ENCODE measurements at places on chromosomes 3 and 15. TPM values are rescaled to one million over a fixed set of nuclear protein-coding genes. Genes with fewer than 3 reads are reported as not detected.
A peak's percentile ranks its signal among the peaks of the same experiment; 100 is the strongest.

The HRG gene
- not detected for total RNA-seq

The ENTPD3 gene
- total RNA-seq, result 0.37 TPM

The SLC28A1 gene
- not detected for total RNA-seq

The ZPLD1 gene
- not detected for total RNA-seq

The ARL14 gene
- total RNA-seq, result not detected

The LRRC31 gene
- total RNA-seq, result not detected

The TRPC1 gene
- total RNA-seq, result 24.3 TPM

The CX3CR1 gene
- total RNA-seq, result not detected

The CHL1 gene
- 2.2 TPM for total RNA-seq

The GPR149 gene
- not detected for total RNA-seq

The GP5 gene
- not detected for total RNA-seq

The MTFMT gene
- total RNA-seq, result 22.8 TPM

The SLC6A1 gene
- 0.80 TPM for total RNA-seq

DNA sequence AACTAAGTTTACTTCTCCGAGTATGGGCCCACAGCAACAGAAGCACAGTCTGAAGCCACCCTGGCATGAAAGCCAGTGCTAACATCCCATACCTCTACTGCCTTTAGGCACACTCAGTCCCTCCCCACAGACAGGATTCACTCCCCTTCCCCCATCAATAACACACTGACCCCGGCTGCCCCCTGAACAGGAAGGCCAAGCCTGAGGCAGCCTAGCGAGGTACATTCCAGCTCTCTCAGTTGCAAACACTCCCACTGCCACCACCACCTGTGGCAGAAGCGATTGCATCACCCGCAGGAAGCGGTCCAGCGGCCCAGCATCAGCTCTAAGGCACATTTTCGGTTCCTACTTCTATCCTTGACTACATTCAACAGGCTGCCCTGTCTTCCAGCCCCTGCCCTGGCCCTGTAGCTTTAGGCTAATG lies 7.0 kb upstream of the BMF start:
- DNase-seq, result peak; percentile 79

GRCh38 chr3:160675566-160676124 lies 1.3 kb upstream of the ARL14 start:
- no peak for DNase-seq

GRCh38 chr3:5232570-5232969 lies 45.1 kb downstream of the EDEM1 start:
- DNase-seq, result peak; percentile 78

GRCh38 chr15:58139989-58140522 lies 1.9 kb downstream of the AQP9 start:
- no peak for DNase-seq

GRCh38 chr3:66406831-66407610 lies 93.8 kb downstream of the LRIG1 start:
- DNase-seq, result peak; percentile 12

GRCh38 chr3:53146319-53146891 lies 14.6 kb upstream of the PRKCD start:
- no peak for DNase-seq

DNA sequence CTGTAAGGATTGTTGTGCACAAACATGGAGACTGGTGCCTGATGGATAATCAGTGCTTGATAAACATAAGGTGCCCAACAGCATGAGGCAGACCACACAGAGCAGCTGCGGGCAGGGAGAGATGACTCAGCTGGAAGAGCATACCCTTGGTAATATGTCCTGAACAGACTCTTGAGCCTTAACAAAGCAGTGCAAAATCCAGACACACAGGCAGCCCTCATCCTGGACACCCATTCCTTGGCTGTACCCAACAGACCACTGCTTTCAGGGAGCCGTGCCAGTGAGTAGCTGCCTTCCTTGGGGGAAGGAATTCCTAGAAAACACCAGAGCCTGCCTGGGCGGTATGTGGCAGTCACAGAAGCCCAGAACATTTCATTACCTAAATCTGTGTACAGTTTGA lies 156.2 kb downstream of the CLSTN2 start:
- no peak for DNase-seq

- DNase-seq, result no peak
Measured at GRCh38 chr15:60337076-60337475, 60.7 kb downstream of the ANXA2 start.

GRCh38 chr3:71303627-71304200 lies 279.8 kb downstream of the FOXP1 start:
- DNase-seq, result no peak

DNA sequence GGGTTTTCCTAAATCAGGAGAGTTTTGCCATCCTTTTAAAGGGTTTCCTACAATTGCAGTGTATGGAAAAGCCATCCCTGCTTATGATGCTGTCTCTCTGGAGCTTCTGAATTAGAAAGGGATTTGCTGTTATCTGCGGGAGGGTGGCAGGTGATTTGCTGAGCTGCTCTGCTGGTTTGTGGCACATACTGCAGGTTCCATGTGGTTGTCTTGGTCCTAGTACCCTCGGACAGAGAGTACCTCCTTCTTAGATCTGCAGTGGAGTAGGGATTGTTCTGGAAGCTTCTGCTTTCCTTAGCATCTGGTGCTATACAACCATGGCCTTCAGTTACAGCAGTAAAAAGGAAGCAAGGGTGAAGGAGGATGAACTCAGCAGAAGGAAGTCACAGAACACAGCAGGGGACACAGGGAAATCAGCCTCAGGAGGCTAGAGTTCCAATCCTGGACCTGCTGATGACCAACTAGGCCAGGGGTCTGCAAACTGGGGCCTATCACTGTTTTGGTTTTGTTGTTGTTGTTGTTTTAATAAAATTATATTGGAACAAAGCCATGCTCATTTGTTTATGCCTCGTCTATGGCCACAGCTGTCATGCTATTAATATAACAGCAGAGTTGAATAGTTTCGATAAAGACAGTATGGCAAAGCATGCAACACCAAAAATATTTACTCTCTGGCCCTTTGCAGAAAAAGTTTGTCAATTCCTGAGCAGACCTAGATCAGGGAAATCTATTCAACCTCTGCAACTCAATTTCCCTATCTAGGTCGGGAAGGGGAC lies 39.5 kb downstream of the STARD5 start:
- peak; percentile 21 for DNase-seq

DNA sequence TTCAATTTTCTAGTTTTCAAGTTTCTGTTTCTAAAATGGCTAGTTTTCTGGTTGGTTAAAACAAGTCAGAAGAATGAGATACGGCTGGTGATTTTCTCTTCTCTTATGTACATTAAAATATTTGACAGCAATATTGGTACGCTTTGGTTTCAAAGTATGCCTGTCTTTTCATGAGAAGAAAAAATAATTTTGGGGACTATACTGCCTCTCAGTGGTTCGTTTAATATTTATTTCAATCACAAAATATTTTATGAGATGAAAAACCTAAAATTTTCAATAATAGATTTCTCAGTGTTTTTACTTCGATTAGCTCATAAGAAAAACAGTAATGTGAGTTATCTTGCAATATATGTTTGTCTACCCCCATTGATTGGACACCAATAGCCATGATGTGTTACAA lies 72.8 kb upstream of the AADACL2 start:
- DNase-seq, result no peak

- DNase-seq, result peak; percentile 39
Measured at GRCh38 chr3:106540743-106541142, 671.9 kb upstream of the CBLB start.

DNA sequence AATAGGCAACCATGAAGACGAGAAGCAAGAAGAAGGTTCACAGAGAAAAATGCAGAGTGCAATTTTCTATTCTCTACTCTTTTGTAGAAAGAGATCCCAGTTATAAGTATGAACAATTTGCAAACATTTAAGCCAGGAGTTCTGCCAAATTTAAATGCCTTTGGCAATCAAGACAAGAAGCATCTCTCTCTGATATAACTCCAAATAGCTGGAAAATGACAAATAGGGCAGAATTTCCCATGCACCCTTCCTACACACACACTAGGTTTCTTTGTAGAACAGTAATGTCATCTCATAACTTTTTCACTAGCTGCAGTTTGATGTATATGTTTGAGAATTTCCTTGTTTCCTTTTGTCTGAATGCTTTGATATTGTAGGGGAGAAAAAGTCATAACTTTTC lies 333.5 kb upstream of the AZI2 start:
- DNase-seq, result no peak

DNA sequence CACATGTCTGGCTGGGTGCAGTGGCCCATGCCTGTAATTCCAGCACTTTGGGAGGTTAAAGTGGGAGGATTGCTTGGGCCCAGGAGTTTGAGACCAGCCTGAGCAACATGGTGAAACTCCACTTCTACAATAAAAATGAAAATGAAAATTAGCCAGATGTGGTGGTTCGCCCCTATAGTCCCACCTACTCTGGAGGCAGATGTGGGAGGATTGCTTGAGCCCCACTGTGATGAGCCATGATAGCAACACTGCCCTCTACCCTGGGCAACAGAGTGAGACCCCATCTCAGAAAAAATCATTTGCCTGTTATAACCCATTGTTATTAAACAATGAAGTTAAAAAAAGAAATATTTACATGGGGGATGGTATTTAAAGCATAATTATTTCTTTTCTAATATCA lies 240.1 kb upstream of the ZPLD1 start:
- DNase-seq, result no peak

DNA sequence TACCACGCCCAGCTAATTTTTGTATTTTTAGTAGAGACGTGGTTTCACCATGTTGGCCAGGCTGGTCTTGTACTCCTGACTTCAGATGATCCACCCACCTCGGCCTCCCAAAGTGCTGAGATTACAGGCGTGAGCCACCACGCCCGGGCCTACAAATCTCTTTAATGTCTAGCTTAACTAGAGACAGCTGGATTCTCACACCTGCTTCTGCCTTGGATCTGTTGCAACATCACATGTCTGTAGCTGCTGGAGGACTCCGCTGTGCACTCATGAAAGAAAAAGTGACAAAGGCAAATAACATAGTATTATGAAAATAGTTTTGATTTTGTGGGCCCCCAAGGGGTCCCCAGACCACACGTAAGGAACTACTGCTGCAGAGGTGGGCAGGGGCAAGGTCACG lies 85.9 kb downstream of the NCEH1 start:
- no peak for DNase-seq

DNA sequence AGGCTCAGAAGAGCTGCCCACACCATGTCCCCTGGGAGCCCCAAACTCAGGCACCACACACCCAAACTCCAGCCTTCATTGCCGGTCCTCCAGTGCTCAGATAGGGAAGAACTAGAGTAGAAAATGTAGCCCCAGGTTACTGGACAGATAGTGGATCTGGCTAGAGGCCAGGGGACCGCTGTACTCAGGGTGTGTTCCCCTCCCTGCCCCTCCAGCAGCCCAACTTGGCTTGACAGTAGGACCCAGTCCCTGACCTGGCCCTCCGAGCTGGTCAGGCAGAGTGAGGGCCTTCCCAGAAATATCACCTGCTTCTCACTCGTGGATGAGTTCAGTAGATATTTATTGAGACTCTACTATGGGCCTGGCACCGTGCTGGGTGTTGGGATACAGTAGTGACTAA lies 100.0 kb downstream of the CORO2B start:
- DNase-seq, result peak; percentile 20

- no peak for DNase-seq
Measured at GRCh38 chr3:56960234-56960917, 100.1 kb upstream of the SPATA12 start.

GRCh38 chr3:63908081-63908736 lies 4.0 kb downstream of the SCAANT1 start:
- DNase-seq, result no peak

DNA sequence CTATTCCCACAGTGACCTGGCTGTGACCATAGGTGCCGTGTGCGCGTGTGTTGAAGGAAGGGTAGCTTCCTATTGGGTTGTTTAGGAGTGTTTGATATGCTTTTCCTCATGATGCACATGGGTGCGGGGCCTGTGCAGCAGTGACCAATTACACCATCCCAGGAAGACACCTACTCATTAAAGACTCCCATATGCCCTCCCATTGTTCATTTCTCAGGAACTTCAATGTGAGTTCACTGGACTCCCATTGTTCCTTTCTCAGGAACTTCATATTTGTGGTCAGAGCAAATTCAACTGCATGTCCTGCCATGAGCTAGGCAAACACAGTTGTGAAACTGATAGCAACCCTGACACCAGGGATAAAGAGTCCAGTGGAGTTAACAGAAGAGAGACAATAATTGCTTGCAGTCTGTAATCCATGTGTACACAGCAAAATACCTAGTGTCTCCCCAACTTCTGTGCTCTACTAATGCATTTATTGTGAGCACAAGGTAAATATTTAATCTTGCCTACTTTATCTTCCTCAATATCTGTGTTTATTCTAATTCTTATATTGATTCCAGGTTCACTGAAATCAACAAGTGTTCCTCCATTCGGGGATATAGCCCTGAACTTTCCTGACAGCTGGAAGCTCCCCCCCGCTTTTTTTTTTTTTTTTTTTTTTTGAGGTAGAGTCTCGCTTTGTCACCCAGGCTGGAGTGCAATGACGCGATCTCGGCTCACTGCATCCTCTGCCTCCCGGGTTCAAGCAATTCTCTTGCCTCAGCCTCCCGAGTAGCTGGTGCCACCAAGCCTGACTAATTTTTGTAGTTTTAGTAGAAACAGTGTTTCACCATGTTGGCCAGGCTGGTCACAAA lies 57.5 kb upstream of the GCNT3 start:
- DNase-seq, result no peak

- no peak for DNase-seq
Measured at GRCh38 chr15:52552303-52552702, 16.5 kb downstream of the ARPP19 start.

GRCh38 chr3:41900265-41900664 lies 61.6 kb downstream of the ULK4 start:
- DNase-seq, result peak; percentile 41

GRCh38 chr3:66138336-66139313 lies 82.2 kb upstream of the SLC25A26 start:
- peak; percentile 86 for DNase-seq

DNA sequence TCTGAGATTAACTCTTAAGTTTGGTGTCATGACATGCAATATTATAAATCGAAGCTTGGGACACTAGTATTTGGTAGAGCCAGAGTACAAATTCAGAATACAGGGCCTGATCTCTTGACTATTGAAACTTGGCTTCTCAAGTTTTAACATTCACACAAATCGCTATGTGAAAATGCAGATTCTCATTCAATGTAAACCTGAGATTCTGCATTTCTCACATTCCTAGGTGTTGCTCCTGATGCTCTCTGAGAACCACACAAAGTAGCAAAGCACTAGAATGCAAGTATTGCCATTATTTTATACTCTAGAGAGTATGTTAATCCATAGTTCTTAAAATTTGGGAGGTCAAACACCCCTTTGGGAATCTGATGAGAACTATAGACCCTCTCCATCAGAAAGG lies 47.9 kb downstream of the WDR49 start:
- DNase-seq, result no peak

DNA sequence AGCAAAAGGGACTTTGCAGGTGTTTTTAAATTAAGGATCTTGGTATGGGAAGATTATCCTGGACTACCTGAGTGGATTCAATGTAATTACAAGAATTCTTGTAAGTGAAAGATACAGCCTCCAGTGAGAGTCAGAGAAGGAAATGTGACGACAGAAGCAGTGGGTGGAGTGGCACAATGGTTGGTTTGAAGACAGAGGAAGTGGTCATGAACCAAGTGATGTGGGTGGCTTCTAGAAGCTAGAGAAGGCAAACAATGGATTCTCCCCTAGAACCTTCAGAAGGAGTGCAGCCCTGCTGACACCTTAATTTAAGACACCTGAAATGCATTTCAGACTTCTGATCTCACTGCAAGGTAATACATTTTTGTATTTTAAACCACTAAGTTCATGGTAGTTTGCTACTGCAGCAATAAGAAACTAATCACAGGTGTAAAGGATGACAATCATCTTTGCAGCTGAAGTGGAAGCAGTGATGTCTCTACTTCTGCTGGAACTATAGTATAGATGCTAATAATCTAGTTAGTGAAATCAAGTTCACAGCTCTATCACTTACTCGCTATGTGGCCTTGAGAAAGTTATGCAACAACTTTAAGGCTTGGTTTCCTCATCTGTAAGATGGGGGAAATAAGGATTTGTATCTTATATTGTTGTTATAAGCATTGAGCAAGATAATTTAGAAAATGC lies 403.4 kb upstream of the SUCLG2 start:
- no peak for DNase-seq
